ENCODE measurements at places on chromosomes 3 and 15.

DNA sequence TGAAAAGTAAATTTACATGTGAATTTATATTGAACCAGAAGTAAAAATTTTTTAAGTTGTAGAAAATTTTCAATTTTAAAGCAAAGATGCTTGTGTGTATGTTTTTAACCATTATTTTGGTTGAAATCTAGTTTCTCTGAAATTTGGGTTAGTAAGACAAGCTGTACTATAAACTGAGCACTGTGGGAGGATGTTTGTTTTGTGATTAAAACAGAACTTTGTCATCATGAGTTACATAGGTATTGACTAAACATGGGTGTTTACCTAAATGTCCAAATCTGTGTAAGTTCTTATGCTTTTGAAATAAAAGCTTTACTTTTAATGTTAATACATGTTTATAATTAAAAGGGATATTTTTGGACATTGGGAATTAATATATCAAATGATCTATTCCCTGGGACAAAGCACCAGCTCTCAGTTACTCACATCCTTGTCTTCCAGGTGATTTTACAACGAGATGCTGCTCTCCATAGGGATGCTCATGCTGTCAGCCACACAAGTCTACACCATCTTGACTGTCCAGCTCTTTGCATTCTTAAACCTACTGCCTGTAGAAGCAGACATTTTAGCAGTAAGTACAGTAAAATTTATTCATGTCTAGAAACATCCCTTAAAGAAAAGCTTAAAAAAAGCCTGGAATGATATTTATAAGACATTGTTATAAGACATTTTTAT, 32.7 kb downstream of the RNF13 start:
- no peak for DNase-seq

GRCh38 chr15:77181305-77182074, 110.6 kb upstream of the TSPAN3 start:
- no peak for DNase-seq

DNA sequence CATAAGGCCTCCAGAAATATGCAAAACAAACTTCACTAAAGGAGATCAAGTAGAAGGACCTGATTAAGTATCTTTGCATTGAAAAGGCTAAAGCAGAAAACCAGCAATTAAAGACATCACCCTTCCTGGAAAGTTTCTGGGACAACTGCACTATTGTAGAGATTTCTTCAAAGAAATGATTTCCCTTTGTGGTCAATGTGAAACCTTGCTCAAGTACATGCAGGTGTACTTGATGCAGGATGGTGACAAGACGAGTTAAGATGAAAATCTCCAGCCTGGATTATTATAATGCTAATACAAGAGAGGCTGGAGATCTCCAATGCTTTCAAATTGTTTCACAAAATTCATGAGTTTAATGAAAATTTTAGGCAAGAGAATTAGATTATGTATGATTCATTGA, 208.4 kb downstream of the TIGIT start:
- no peak for DNase-seq

DNA sequence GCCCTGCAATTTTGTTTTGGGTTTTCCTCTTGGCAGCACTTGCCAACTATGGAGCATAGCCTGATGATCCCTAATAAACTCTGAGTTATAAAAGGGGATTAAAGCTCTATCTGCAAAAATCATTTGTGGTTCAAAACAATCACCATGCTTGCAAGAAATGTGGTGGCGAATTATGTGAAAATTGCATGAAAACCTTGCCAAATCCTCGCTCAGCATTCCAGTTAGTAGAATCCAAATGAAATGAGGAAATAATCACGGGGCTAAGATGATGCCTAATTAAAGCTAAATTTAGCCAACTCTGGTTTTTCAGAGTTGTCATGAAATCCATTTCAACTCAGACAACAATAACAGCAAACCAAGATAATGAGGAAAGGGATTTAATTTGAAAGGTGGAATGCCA, 73.0 kb upstream of the PROK2 start:
- no peak for DNase-seq

DNA sequence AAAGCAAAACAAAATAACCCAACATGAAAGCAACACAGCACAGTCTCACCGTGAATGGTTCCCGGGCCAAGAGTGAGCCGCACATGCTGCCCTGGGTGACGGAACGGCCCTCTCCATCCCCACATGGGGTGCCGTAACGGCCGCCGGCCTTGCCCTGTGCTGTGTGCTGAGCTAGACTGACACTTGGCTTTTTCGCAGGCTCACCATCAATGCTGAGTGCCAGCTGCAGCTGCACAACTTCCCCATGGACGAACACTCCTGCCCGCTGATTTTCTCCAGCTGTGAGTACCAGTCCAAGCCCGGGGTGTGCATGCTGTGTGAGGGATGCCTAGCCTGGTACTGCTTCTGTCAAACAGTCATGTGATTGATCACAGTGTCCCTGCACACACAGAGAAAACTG, 357.6 kb downstream of the GABRG3 start:
- DNase-seq: no peak

- DNase-seq: peak; percentile 41
Measured at GRCh38 chr15:47727676-47728075, 10.4 kb downstream of the SEMA6D start.

DNA sequence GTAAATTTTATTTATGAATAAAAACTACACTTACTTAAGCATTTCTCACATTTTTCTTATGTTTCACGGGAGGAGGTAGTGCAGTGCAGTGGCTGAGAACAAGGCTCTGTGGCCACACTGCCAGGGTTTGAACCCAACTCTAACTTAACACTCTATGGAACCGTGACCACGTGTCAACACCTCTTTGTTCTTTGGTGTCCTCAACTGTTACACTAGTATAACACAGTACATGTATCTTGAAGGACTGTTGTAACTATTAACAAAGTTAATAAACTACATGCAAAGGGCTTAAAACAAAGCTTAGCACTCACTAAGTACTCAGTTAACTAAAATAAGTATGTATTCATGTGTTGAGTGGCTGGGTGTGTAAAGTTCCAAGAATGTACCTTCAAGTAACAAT, 19.5 kb downstream of the CD47 start:
- DNase-seq: no peak

- DNase-seq: no peak
Measured at GRCh38 chr15:40134885-40135284, 26.0 kb upstream of the BUB1B start.

- peak; percentile 85 for DNase-seq
Measured at GRCh38 chr3:115248274-115248673, 101.2 kb upstream of the ZBTB20 start.

DNA sequence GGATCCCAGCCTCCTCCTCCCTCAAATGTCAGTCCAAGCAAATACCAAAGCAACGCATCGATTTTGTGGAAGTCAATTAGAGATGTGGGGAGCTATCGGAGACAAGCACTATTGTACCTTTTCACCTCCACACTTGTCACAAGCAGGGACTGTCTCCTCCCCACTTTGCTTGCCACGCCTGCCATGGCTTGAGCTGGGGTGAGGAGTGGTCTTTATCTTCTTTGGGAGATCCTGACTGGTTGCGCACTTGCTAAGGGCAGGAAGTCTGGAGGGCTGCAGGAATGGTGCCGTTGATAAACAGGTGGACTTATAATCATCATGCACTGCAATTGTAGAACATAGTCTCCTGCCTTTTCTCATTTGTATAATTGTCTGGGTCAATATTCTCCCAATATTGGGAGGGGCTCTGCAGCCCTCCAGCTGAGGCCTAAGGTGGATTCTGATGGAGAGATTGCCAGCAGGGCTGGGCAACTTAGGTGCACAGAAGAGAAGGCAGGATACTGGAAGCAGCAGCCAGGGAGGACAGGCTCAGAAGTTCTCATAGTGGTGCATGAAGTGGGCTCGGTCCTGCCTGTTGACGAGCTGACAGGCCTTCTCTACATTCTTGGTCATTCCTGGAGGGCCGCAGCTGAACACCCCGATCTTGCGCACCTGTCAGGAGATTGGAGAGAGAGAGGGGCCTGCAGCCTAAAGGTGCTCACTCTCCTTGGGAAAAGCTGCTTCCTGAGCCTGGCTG, 20.2 kb downstream of the DUOX2 start:
- no peak for DNase-seq

DNA sequence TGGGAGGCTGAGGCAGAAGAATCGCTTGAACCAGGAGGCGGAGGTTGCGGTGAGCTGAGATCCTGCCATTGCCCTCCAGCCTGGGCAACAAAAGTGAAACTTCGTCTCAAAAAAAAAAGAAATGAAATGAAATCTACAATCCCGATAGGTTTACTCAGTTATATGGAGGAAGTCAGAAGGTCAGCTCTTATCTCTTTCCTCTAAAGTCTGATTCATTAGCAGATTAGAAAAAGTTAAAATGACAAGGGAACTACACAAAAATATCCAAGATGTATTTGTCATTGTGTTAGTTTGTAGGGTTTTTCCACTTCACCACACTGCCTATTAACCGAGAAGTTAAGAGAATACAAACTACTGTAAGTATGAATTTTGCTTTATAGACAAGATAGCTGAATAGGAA, 420.6 kb downstream of the SHQ1 start:
- no peak for DNase-seq

- DNase-seq: no peak
Measured at GRCh38 chr3:126127452-126127851, 43.5 kb upstream of the SLC41A3 start.

- DNase-seq: no peak
Measured at GRCh38 chr15:90059208-90059985, 42.9 kb downstream of the IDH2 start.

- peak; percentile 49 for DNase-seq
Measured at GRCh38 chr3:54188176-54188791, 65.9 kb downstream of the CACNA2D3 start.

GRCh38 chr3:108897883-108898282, 55.8 kb downstream of the GUCA1C start:
- DNase-seq: no peak

DNA sequence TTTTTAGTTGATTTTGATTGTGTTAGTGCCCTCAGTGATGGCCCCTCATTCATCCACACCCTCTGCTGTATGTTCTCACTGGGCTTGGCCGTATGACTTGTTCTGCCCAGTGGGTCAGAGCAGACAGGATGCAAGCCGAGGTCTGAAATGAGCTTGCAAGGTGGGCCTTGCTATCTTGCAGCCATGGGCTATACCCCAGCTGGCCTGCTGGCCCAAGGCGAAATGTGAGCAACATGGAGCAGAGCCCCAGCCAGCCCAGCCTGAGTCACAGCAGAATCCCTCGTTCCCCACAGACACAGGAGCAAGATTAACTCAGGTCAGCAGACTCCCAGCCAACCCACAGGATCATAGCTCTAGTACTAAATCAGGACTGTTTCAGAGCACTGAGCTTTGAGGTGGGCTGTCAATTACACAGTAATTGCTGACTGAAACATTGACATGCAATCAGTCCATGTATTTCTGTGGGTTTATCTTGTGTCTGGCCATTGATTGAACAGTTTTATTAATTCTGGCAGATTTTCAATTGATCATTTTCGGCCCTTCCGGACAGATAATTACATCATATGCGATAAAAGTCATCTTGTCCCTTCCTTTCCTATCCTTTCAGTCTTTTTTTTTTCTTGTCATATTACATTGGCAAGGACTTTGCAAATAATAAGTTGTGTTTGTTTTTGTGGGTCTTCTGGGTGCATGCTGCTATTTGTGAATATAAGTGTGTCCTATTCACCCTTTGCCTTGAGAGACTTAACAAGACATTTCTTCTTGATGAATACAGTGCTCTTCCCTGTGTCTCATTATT, 27.1 kb downstream of the KLF15 start:
- DNase-seq: no peak

- DNase-seq: no peak
Measured at GRCh38 chr3:160185751-160186150, 39.5 kb upstream of the C3orf80 start.

DNA sequence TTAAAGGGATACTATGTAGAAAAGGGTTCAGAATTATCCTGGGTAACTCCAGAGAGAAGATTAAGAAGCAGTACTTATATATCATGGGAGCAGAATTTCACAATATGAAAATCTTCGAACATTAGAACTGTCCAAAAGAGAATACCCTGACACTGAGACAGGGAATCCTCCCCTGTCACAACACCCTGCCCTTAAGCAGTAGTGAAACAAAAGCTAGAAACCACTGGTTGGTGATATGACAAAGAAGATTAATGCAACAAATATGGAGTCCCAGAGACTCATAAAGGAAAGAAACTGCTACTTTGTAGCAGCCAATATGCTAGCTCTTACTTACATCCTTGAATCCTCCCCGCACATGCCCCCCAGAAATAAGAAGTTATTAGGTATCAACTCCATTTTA, 18.5 kb downstream of the MIX23 start:
- DNase-seq: no peak

GRCh38 chr3:163821841-163822240, 1256.5 kb downstream of the SI start:
- DNase-seq: no peak

- DNase-seq: no peak
Measured at GRCh38 chr15:39622660-39623516, 42.0 kb downstream of the THBS1 start.

DNA sequence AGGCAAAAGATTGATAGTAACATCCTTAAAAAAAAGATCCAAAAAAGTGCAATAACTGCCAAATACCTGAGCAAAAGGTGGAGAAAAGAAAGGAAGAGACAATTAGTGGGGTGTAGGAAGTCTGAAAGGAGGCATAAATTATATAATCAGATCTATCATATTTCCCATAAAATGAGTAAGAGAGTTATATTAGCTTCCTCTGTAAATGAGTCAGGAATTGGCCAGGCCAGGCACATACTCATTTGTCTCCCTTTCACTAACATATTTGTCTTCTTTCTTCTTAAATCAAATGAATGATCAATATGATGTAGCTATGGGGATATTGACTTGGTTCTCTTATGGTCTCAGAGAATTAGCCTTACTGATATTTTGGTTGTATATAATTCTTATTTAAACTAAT, 292.3 kb upstream of the CADM2 start:
- DNase-seq: no peak

GRCh38 chr3:9247361-9247940, 2.0 kb downstream of the SRGAP3 start:
- DNase-seq: no peak

- no peak for DNase-seq
Measured at GRCh38 chr3:197222937-197223370, 75.5 kb downstream of the DLG1 start.

- DNase-seq: no peak
Measured at GRCh38 chr3:4006288-4006687, 207.1 kb downstream of the LRRN1 start.

DNA sequence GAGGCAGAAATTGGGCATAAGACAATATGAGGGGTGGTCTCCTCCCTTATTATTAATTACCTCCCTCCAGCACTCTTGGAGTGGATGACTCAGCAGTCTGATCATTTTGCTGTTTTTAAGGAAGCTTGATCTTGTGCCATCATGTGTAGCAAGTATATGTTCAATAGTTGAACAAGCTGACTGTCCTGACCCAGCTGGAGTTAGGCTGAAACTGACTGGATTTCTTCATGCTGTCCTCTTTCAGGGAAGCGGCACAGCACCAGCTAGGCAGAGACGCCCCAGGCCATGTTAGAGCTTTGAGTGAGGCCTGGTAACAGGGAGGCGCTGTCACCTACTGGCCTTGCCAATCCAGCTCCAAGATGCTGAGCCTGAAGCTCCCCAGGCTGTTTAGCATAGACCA, 54.4 kb upstream of the KIF23 start:
- no peak for DNase-seq

- no peak for DNase-seq
Measured at GRCh38 chr3:160184655-160185054, 40.6 kb upstream of the C3orf80 start.

Data from M059J (cell line).